ENCODE measurements at places on chromosomes 4 and X.

DNA sequence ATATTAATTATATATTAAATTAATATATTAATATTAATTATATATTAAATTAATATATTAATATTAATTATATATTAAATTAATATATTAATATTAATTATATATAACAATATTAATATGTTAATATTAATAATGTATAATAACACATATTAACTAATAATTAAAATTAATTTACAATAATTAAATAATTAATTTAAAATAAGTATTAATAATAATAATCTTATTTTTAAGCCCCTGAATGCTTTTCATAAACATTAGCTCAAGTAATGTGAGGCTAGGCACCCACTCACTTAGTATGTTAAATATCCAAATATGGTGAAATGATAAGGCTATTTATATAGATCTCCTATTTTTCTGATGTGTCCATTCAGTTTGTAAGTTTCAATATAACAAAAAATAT lies 26.9 kb downstream of the NKX6-1 start:
- no peak for DNase-seq

- no peak for DNase-seq
These were observed 326.0 kb downstream of the FBXW7 start for GRCh38 chr4:152209772-152210493.

GRCh38 chr4:102091656-102092055 lies 253.6 kb downstream of the SLC39A8 start:
- DNase-seq = no peak

DNA sequence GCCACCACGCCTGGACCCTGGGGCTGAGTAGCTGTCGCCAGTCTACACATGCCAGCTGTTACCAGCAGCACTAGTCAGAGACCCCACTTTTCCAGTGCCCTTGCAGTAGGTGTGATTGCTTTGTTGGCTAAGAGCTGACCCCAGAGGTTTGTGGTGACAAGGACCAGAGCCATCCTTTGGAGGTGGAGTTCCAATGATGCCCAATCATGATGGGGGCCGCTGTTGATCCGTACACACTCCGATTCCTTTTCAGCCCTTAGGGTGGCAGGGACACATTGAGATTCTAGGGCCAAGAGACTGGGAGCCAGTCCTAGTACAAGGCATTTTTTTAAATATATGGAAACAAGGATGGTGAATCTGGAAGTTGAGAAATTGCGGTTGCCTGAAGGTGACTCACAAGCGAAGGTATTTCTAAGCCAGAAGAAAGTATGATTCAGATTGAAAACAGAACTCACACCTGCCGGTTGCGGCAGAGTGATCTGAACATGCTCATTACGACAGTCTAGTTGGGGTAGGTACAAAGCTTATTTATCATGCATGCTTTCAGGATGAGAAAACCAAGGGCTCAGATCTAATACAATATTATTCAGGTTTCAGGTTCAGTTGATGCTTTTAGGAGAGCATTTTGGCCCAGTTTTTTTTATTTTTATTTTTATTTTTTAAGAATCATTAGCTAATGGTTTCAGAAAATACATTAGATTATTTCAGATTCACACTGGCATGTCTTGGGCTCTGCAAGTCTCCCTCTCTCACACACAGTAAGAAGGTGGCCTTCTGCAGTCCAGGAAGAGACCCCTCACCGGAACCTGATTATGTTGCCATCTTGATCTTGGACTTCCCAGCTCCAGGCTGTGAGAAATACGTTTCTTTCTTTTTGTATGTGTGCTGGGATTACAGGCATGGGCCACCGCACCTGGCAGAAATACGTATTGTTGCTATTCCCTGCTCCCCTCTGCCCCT lies 43.4 kb downstream of the SHROOM2 start:
- DNase-seq = peak; percentile 11

DNA sequence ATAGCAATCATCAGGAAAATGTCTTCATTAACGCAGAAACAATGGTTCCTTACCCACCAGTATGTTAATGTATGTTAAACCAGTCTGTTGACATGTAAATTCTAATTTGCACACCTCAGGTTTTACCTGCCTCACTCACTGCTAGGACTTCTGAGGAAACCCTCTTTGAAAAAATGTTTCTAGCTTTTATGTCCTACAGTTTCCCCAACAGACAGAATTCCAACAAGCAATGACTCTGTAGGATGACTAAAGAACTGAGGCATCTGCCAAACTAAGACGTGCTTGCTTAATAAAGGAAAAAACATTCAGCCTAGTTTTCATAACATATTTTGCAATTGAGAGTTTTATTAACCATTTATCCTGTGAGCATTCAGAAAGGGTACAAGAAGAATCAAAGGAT lies 20.6 kb upstream of the SOX3 start:
- no peak for DNase-seq
